ENCODE measurements at places on chromosomes 6 and 20.

DNA sequence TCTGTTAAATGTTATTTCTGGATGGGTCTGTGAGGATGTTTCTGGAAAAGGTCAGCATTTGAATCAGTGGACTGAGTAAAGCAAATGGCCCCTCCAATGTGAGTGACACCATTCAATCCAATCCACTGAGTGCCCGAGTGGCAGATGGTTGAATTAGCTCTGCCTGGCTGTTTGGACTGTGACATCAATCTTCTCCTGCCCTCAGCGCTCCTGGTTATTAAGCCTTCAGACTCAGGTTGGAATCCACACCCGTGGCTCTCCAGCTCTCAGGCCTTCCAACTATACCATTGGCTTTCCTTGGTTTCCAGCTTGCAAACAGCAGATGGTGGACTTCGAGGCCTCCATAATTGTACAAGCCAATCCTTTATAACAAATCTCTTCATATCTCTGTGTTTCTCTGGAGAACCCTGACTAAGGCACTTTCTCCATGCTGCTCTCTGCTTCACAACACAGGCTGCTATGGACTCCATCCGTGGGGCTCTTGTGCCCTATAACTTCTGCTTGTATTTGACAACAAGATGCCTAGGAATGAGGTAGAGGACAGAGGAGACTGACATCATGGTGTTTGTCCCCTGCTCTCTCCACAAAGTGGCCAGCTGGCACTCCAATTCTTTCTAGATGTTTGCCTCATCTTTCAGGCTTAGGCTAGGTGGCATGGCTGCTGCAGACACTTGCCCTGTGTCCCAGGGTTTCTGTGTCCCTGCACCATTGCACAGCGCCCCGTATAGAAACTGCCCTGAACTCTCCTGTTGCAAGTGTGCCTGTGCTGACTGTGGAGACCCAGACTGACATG lies 4.8 kb upstream of the CSTL1 start:
- no peak for DNase-seq

DNA sequence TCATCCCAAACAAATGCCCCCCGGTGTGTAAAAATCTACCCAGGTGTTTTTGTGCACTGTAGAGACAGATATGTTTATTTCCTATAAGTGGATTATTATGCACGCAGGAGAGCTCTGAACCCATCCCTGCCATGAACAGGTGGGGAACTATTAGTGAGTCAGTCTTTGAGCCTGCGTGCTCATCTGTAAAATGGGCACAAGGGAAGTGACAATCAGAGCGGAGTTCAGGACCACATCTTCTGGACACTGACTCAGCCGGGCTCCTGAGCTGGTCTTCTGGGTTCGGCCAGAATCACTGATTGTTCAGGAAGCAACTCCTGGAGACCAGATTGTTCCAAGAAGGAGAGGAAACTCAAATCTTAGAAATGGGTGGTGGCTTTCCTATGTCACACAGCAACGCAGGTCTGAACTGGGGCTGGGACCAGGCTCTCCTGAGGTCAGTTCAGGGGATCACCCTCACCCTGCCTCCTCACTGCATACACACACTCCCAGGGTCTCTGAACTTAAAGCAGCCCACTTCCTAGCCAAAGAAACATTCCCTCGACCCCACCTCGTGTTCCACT lies 27.3 kb upstream of the TGM2 start:
- no peak for DNase-seq

DNA sequence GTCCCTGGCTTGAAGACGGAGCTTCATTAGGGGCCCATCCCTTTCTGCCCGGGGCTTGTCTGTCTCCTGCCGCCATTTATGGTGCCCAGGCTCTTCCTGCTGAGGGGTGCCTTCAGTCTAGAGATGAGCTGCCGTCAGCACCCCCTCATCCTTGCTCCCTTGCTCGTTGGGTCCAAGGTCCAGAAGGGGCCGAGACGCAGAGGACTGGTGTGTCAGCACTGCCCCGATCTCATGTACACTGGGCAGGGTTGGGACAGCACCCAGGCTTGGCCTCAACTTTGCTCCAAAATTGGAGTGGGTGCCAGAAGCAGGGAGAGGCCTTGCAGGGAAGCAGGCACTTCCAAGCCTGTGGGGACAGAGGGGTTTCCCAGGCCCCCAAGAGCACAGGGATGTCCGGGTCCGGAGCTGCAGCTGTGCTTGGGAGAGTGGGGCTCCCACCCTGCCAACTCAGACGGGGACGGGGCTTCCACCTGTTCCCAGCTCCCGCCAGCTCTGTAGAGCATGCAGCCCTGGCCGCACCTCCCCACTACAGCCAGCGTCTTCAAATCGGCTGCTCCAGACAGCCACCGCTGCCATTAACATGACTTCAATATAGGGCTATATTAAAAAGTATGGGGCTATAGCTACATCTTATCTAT lies 488.8 kb downstream of the TENT5A start:
- DNase-seq, result no peak

DNA sequence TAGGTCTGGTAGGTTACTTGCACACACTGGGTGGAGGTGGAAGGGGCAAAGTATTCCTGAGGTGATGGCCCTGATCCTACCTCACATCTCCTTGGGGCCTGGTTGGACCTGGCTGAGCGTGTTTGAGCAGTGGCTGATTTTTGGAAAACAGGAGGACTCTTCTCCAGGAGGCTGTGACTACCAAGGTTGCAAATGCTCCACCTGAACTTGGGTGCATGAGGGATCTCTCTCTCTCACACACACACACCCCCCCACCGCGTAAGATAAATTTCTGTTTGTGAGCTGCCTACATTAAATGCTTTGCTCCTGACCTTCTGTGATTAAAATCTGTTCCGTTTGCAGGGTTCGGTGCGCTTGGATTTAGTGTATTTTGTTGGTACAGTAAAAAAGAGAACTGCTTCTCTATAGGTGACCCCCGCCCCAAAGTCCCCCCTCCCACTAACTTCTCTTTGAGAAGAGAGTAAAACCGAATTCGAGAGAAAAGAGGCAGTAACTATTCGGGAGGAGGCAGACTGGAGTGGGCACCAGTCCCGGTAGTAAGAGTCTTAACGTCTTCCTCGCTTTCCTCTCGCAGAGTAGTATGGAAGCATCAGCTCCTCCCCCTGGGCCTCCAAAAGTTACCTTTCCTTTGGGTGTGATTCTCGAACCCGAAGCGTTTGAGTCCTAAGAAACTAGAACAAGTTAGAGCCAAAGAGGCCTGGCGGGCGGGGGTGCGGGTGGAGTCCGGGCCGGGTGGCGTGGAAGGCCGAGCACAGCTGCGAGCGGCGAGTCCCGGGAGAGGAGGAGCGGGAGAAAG lies 585 bp upstream of the DSE start:
- no peak for DNase-seq

DNA sequence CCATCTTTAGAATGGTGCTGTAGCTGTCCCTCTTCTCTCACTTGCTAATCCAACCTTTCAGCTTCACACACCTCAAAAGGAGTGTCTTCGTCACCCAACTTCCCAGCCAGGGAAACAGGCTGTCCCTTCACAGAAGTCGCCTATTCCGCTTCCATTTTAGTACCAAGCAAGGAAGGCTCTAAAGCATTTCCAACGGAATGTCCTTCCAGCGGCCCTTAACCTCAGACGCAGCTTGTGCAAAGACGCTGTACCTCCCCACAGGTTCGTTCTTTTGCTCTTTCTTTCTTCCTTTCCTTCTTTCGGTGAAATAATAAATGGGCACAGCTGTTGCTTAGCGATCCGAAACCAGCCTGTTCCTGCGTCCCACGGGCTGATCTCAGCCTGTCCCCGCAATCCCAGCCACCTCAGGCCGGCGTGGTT lies 1.5 kb downstream of the PTPRT start:
- no peak for DNase-seq

GRCh38 chr6:149716181-149716963 lies 1.5 kb downstream of the LATS1 start:
- peak; percentile 34 for DNase-seq

GRCh38 chr20:23645575-23645974 lies 7.8 kb upstream of the CST3 start:
- no peak for DNase-seq

GRCh38 chr6:43789447-43789846 lies 19.4 kb downstream of the VEGFA start:
- DNase-seq, result no peak

DNA sequence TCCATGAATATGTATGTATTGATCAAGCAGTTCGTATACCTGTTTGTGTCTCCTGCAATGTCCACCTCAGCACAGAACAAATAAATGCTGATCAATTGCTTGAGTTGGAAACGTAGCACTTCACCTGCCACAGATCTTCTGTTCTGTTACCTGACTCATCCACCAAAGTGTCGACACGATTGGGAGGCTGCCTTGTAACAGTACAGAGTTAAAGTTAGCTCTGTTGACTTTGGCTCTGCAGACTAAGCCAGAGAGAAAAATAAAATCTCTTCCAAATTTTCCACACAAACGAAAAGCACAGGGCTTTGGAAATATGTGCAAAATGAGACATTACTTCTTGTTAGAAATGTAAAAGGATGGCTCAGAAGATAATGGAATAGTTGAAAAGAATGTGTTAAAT lies 245.4 kb downstream of the NRN1 start:
- no peak for DNase-seq

DNA sequence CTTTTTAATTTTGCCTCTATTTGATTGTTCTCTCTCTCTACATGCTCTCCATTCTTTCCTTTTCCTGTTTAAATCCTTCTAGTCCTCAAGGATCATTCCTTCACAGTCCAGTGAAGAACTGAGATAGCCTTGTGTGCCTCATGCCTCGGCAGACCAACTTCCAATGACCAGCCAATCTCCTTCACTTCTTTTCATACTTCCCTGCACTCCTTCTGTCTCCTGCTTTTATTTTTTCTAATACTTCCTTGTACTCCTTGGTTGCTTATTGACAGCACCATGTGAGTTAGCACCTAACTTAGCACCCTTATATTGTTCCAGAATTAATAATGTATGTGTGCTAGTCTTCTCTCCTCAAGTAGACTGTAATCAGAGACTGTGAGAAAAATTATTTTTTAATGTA lies 246.8 kb downstream of the ADGRG6 start:
- DNase-seq, result no peak

DNA sequence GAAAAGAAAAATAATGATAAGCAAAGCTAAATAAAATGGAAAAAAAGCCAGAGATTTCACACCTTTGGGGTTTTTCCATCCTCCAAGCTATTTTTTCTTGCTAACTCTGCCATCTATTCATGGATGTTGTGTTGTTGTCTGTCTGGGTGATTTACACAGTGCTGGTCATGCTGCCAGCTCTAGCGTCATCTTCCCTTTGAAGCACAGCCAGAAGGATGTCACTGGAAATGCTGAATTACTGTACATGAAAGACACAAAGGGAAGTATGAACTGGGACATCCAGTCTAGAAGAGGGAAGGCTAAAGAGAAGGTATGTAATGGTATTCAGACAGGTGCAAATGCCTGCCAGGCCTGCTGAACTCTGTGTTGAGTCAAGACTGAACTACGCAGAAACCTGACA lies 241.9 kb upstream of the STXBP5 start:
- no peak for DNase-seq

GRCh38 chr20:45779011-45779915 lies 12.4 kb downstream of the WFDC3 start:
- no peak for DNase-seq

DNA sequence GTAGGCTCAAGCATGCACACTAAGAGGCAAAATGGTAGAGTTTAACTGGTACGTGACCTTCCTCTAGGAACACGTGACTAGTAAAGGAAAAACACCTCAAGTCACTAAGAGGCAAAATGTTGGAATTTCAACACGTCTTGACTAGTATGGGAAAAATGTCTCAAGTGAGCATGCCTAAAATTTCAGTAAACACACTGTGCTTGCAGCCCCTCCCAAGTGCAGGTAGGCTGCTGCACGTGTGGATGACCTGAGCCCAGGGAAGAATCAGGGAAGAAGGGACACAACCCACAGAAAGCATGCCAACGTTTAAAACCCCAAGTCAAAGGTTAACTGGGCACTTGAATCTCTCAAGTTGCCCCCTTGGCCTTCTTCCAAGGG lies 162.2 kb downstream of the TENT5A start:
- no peak for DNase-seq

GRCh38 chr6:122322824-122323223 lies 76.6 kb upstream of the HSF2 start:
- no peak for DNase-seq

Data from activated CD4-positive, alpha-beta T cell treated with anti-CD3 and anti-CD28 coated beads, Interleukin-10, Interleukin-2, amounts not matched to agents 100 ng/mL and 50 ng/mL, durations not matched to agents 16 hours and 8 hours (primary cell).